ENCODE measurements at places on chromosomes 1 and 21. TPM values are rescaled to one million over a fixed set of nuclear protein-coding genes. Genes with fewer than 3 reads are reported as not detected.

The UQCRHL gene
- 2.5 TPM for total RNA-seq

The KIRREL1 gene
- total RNA-seq = not detected

The S100A9 gene
- total RNA-seq = 0.73 TPM

DNA sequence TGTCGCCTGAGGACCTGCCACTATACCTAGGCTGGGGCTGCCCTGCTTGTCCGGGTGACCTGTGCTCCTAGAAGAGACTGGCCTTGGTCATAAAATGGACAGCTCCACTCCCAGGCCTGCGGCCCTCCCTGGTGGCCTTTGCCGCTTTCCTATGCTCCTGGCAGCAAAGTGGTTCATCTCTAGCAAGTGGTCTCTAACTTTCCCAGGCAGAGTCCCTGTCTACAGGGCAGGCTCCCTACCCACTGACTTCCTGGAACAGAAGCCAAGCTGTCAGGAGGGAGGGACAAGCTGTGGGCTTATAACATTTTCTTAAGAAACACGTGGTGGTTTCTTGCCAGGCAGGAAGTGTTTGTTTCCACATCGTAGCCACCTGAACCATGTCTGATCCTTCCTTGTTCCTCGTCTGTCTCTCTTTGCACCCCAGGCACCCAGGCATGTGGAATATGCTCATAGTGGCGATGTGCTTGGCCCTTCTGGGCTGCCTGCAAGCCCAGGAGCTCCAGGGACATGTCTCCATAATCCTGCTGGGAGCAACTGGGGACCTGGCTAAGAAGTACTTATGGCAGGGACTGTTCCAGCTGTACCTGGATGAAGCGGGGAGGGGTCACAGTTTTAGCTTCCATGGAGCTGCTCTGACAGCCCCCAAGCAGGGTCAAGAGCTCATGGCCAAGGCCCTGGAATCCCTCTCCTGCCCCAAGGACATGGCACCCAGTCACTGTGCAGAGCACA, 10.1 kb downstream of the H6PD start:
- no peak for DNase-seq

GRCh38 chr1:31315902-31316301, 19.1 kb downstream of the ZCCHC17 start:
- DNase-seq = no peak

- no peak for DNase-seq
Measured at GRCh38 chr1:174406421-174406820, 41.3 kb upstream of the GPR52 start.

GRCh38 chr1:167909691-167910180, 4.2 kb downstream of the ADCY10 start:
- no peak for DNase-seq

DNA sequence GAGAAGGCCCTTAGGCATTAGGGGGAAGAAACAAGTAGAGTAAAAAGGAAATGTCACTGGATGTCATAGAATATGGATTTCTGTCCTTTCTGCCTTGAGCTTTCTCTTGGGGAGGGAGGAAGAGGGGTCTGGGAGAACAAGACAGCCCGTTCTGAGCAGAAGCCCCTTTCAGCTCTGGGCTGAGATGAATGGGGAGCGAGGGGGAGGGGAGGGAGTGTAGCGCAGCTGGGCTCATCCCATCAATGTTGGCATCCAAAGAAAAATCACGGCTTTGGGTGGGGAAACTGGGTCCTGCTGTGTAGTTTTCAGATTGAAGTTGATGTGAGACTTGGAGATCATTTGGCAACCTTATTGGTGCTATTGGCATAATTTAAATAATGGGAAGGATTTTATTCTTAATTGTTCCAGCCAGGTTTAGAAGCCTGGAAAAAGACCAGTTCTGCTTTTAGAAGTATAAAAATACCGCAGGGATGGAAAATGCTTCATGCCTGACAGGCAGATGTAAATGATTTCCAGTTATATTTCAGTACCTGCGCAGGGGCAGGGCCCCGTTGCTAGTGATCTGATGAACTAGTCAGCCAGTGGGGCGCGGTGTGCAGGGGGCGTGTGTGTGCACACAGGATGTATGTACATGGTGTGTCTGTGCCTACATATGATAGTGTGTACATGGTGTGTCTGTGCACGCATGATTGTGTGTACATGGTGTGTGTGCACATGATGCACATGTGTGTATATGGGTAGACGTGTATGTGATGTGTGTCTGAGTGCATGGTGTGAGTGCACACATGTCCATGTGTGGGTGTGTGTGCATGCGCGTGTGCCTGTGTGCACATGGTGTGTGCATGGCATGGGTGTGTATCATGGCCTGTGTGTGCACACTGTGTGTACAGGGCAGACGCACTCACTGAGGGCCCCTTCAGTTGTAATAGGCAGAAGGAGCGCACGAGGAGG, 36.0 kb downstream of the ABCG1 start:
- DNase-seq = no peak
